Neural progenitor cell (in vitro differentiated cells): ENCODE measurements at places on chromosomes 5 and 9.
A peak's percentile ranks its signal among the peaks of the same experiment; 100 is the strongest.

DNA sequence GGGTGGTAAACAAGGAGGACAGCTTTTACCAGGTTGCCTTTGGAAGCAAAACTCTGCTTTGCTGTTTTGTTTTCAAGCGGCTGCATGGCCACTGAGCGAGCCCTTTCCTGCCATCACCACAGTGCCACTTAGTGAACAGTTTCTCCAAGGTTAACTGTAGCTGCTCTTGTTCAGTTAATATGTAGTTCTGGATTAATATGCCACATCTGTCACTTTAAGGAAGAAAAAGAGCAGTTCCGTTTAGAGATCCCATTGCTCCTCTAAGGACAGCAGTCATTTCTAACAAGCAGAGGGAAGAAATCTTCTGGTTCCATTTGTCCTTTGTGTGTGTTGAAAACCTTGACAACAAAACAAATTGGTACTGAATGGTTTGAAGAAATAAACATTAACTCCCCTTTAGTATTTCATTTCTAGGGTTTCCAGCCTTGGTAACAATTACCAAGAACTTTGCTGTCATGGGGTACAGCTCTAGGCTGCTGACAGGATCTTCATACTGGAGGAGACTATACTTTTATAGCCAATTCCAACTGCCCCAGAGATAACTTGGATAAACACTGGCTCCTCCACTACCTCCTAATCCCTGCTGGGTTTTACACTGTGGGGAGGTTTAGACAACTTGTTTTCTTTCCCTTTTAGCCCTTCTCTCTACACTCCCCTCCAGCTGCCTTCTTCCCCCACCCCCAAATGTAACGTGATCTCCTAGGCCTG, 10.3 kb upstream of the ABL1 start:
- peak overlapping the region; percentile 95 for H3K27ac ChIP-seq
- H3K36me3 ChIP-seq = no peaks in the 10 kb centered on the region
- H3K27me3 ChIP-seq = no peaks in the 10 kb centered on the region
- peak; percentile 84 for DNase-seq

DNA sequence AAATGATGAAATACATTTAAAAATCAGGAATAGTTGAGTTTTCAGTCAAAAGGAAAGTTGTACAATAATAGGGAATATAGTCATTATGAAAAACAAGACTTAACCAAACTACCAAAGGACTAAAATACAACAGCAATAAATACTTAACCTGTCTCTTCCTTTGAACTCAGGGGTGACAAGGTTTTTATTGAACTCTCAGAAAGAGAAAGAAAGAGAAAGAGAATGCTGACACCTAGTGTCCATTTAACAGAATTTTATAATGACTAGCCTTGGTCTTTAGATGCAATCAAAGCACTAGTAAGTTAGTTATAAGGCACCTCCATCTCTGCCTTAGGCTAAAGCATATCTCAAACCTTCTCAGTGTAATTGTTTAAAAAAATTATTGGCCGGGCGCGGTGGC, 47.5 kb downstream of the UIMC1 start:
- no peak overlapping the region for H3K27ac ChIP-seq
- H3K36me3 ChIP-seq = peaks cover 5% of the 10 kb centered on the region
- no peaks in the 10 kb centered on the region for H3K4me1 ChIP-seq

DNA sequence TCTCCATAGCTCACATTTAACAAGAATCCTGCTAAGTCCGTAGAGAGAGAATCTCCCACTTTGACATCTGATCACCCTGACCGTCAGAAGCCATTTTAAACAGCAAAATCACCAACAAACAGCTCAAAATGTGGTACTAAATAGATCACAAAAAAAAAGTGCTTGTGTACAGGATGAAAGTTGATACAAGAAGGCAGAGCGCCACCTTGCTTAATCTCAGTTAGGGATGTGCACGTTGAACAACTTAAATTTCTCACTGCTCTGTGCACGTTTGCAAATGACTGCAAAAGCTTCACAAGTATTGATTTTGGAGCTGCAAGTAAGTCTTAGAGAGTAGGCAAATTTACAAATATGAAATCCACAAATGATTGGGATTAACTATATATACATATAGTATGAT, 63.1 kb upstream of the NREP start:
- H3K36me3 ChIP-seq = no peaks in the 10 kb centered on the region
- H3K27me3 ChIP-seq = no peaks in the 10 kb centered on the region
- no peak overlapping the region for H3K4me3 ChIP-seq
- no peak overlapping the region for H3K27ac ChIP-seq
- H3K4me1 ChIP-seq = no peaks in the 10 kb centered on the region

- DNase-seq = no peak
- no peaks in the 10 kb centered on the region for H3K36me3 ChIP-seq
- peaks cover 2% of the 10 kb centered on the region for H3K4me1 ChIP-seq
- no peak overlapping the region for H3K4me3 ChIP-seq
- H3K27ac ChIP-seq = no peak overlapping the region
These were observed 7.3 kb downstream of the DNAJB5 start for GRCh38 chr9:34996905-34997279.

- no peak overlapping the region for H3K4me3 ChIP-seq
- H3K4me1 ChIP-seq = no peaks in the 10 kb centered on the region
- no peak for DNase-seq
- no peaks in the 10 kb centered on the region for H3K36me3 ChIP-seq
- H3K27ac ChIP-seq = no peak overlapping the region
These were observed 105.2 kb downstream of the GNAQ start for GRCh38 chr9:77926371-77926878.

DNA sequence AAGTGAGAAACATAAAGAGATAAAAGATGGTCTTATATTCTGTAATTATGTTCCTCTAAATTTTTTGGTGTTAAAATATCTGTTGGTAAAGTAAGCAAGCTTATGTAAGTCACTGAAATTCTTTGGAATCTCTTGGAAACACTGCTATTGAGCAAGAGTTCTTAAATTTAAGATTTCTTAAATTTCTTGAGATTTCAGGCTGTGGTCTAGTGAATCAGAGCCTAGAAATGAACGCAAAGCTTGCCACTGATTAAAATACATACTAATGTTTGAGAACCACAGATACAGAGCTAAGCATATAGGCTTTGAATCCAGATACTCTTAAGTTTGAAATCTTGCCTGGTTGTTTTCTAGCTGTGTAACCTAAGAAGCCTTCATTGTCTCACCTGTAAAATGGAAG, 133.4 kb downstream of the TRPM3 start:
- H3K4me3 ChIP-seq = no peak overlapping the region
- H3K27ac ChIP-seq = no peak overlapping the region
- DNase-seq = no peak
- H3K36me3 ChIP-seq = peaks cover 11% of the 10 kb centered on the region
- H3K27me3 ChIP-seq = no peaks in the 10 kb centered on the region

- H3K36me3 ChIP-seq = no peaks in the 10 kb centered on the region
- H3K27ac ChIP-seq = no peak overlapping the region
- no peaks in the 10 kb centered on the region for H3K4me1 ChIP-seq
- H3K4me3 ChIP-seq = no peak overlapping the region
These were observed 38.8 kb downstream of the NFX1 start for GRCh38 chr9:33329117-33329563.

- H3K4me3 ChIP-seq = no peak overlapping the region
- no peaks in the 10 kb centered on the region for H3K36me3 ChIP-seq
- H3K27me3 ChIP-seq = no peaks in the 10 kb centered on the region
- H3K27ac ChIP-seq = no peak overlapping the region
These were observed 390.9 kb upstream of the DAB2 start for GRCh38 chr5:39815711-39816110.

GRCh38 chr5:2999926-3000325, 248.4 kb upstream of the IRX2 start:
- DNase-seq = no peak
- H3K27me3 ChIP-seq = no peaks in the 10 kb centered on the region
- H3K36me3 ChIP-seq = no peaks in the 10 kb centered on the region
- no peak overlapping the region for H3K27ac ChIP-seq
- H3K4me1 ChIP-seq = peaks cover 9% of the 10 kb centered on the region

GRCh38 chr9:123232332-123232731, 36.1 kb downstream of the STRBP start:
- H3K36me3 ChIP-seq = no peaks in the 10 kb centered on the region
- no peaks in the 10 kb centered on the region for H3K27me3 ChIP-seq
- peak; percentile 12 for DNase-seq
- H3K27ac ChIP-seq = peak overlapping the region; percentile 17
